ENCODE measurements at places on chromosomes 6 and 20.

DNA sequence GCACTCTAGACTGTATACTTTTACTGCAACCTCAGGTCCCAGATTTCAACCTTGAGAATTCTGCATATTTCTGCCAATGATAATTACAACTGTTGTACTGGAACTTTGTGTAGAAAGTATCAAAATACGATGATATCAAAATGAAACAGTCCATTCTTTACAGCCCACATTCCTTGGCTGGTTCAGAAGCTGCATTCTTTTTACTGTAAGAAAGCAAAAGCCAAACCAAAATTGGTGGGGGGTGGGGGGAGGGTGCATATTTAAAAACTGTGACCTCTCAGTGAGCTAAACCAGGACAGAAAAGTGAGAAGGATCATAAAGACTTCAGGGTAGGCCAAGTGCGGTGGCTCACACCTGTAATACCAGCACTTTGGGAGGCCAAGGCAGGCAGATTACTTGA is 41.8 kb upstream of the UBR2 start:
- DNase-seq, result no peak

GRCh38 chr6:52562911-52563310 is 13.9 kb downstream of the TRAM2 start:
- no peak for DNase-seq

DNA sequence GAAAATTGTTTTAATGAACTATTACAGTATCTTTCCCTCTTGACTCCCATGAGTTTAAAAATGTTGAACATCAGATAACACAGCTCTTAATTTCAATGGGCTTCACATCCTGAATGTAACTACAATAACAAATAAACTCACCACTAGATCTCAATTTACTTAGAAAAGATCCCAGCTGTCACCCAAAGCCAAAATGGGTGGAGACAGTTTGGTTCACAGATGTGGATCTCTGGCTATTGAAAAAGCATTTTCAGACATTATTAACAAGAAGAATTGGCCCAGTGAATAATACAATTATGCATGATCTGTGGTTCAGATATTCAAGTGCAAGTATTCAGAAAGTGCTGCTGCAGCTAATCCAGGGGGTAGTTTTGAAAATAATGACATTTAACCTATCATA is 184.7 kb upstream of the RALGAPA2 start:
- no peak for DNase-seq

- peak; percentile 51 for DNase-seq
Observed at GRCh38 chr6:161829291-161829729, 555.4 kb upstream of the AGPAT4 start.

GRCh38 chr20:37375227-37375626 is 29.3 kb downstream of the SRC start:
- DNase-seq, result no peak

- DNase-seq, result no peak
Observed at GRCh38 chr6:43673444-43674084, 14.0 kb downstream of the MRPS18A start.

- DNase-seq, result peak; percentile 52
Observed at GRCh38 chr6:142946924-142947713, 2.1 kb upstream of the HIVEP2 start.

Data from H9 (cell line).